Muscle of leg (tissue), 16 donors: ENCODE measurements at places on chromosomes 13 and 19. TPM values are rescaled to one million over a fixed set of nuclear protein-coding genes. Genes with fewer than 3 reads are reported as not detected.

- no peak for DNase-seq
- H3K27me3 ChIP-seq: no peaks in the 10 kb centered on the region
- H3K36me3 ChIP-seq: peaks cover 16% of the 10 kb centered on the region
- H3K4me1 ChIP-seq: peaks cover 5% of the 10 kb centered on the region
- H3K27ac ChIP-seq: no peak overlapping the region
Measured at GRCh38 chr19:47643281-47643680, 34.3 kb downstream of the BICRA start.

- H3K36me3 ChIP-seq: no peaks in the 10 kb centered on the region
- no peaks in the 10 kb centered on the region for H3K4me1 ChIP-seq
- DNase-seq: no peak
- no peak overlapping the region for H3K4me3 ChIP-seq
Measured at GRCh38 chr19:30817197-30817596, 445.0 kb downstream of the ZNF536 start.

- no peaks in the 10 kb centered on the region for H3K36me3 ChIP-seq
- H3K27ac ChIP-seq: no peak overlapping the region
- H3K4me3 ChIP-seq: no peak overlapping the region
- H3K27me3 ChIP-seq: no peaks in the 10 kb centered on the region
- DNase-seq: no peak
Measured at GRCh38 chr19:21256722-21257121, 72.5 kb downstream of the ZNF708 start.

DNA sequence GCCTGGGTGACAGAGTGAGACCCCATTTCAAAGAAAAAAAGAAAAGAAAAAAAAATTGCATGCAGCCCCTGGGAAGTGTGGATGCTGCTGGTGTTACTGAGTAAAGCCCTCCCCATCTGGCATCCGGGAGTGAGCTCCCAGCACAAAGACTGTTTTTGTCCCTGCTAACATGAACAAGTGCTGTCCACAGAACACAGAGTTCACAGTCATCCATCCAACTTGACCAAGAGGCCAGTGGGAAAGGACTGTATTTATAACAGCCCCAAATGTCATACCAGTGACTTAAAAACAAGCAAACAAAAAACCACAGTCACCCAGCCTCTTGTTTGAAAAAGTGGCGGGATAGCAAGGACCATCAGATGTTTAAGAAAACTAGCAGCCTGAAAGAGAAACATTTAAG, 10.8 kb downstream of the FBXO17 start:
- no peak overlapping the region for H3K4me3 ChIP-seq
- no peaks in the 10 kb centered on the region for H3K27me3 ChIP-seq
- no peak overlapping the region for H3K27ac ChIP-seq
- DNase-seq: no peak
- peaks cover 7% of the 10 kb centered on the region for H3K4me1 ChIP-seq
- peaks cover 3% of the 10 kb centered on the region for H3K36me3 ChIP-seq

GRCh38 chr13:92260363-92260762, 861.9 kb downstream of the GPC5 start:
- no peaks in the 10 kb centered on the region for H3K4me1 ChIP-seq
- no peak overlapping the region for H3K27ac ChIP-seq
- H3K27me3 ChIP-seq: no peaks in the 10 kb centered on the region
- DNase-seq: no peak
- H3K36me3 ChIP-seq: no peaks in the 10 kb centered on the region
- no peak overlapping the region for H3K4me3 ChIP-seq

DNA sequence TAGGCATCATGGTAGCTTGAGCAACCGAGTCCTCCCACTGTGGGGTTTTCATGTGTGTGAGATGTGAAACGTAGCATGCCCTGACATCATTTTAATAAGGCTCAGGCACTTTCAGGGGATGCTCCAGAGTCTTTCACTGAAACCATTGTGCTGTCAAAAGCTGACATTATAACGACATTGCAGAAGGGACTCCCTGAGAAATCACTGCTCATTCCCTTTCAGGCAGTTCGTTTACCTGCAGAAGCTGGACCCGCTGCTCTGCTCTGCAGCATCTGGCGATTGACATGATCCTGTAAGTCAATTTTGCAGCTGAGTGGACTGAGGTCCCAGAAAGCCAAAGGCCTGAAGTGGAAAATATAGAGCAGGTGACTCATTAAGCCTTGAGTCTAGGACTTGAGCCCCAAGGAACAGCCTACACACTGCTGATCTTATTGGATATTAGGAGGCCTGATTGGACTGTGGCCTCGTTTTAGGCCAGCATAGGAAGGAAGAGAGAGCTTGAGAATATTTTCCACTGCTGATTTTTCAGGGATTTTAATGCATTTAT, 54.0 kb upstream of the CNMD start:
- H3K27me3 ChIP-seq: no peaks in the 10 kb centered on the region
- H3K36me3 ChIP-seq: no peaks in the 10 kb centered on the region
- no peak for DNase-seq
- H3K4me3 ChIP-seq: no peak overlapping the region
- no peak overlapping the region for H3K27ac ChIP-seq

GRCh38 chr13:41034881-41035280, 15.8 kb upstream of the ELF1 start:
- no peak for DNase-seq
- H3K4me1 ChIP-seq: no peaks in the 10 kb centered on the region
- no peaks in the 10 kb centered on the region for H3K27me3 ChIP-seq

The ZNF177 gene
- total RNA-seq: 5.6 TPM

The LENG9 gene
- total RNA-seq: 2.7 TPM

The ZNF492 gene
- total RNA-seq: 1.4 TPM

The IGFL3 gene
- total RNA-seq: not detected

The TEX29 gene
- 0.22 TPM for total RNA-seq

The CGB2 gene
- total RNA-seq: not detected
